Activated naive CD4-positive, alpha-beta T cell treated with Interleukin-2 at 50 U/mL for 16 hours (primary cell): ENCODE measurements at places on chromosomes 5 and 9.

GRCh38 chr9:126564128-126564527 is 49.6 kb upstream of the LMX1B start:
- DNase-seq = no peak

DNA sequence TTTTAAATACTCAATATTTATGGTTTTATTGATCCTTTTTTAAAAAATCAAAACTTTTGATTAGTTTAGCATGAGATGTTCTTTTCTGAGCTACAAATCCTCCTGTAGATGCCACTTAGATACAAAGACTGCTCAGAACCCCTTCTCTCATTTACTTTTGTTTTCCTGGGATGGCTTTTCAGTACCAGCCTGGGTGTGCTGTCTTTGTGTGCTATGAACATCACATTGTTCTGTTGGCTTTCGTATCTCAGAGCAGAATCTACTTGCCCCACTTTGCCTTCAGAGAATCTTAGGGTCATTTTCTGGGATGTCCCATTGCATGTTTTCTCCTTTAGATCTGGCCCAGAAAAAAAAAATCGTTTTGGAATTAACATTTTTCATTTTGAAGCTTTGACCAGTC is 85.9 kb downstream of the RASGRF2 start:
- no peak for DNase-seq

DNA sequence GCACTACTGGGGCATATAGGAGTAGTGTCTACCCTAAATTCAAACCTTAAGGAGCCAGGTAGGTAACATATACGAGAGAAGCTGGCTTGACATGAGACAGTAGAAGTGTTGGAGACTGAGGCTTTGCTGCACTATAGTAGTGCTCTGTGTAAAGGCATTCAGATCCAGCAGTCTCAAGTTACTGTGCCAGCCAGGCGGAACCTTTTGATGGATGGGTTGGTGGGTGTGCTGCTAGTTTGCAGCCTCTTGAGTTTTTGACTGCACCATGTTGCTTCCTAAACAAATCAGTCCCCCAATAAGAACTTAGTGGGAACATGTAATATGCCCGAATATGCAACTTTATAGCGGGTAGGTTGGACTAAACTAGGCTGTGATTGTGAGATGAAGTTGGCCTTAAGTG is 1.5 kb downstream of the CLTA start:
- no peak for DNase-seq

- DNase-seq = no peak
Measured at GRCh38 chr5:102910240-102911226, 155.4 kb downstream of the PAM start.

DNA sequence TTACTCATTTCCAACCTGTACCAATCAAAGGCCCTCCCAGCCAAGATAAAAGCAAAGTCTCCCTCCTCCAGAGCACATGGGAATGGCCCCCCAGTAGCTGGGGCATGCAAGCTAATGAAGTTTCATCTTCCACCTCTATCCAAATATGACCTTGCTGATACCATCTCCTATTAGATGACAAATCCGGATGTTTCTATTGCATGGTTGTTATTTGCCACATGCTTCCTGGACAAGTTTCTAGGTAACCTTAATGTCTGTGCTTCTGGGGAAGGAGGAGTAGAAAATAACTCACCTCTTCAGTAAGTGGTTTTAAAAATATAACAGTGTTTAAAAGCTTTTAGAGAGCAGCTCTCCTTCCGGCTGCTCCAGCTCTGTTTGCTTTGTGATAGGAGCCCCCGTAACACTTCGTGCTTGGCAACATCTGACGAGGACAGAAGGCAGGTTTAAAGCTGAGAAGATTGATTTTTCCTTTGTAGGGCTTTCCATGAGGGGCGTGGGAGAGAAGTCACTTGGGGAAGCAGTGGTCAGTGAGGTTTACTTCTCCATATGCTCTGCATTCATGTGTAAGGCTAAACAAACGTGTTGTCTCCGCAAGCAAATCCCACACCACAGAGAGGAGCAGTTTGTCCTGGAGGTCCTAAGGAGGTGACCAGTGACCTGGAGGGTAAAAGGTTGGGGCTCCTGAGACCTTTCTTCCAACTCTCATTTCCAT is 40.3 kb upstream of the GLRX start:
- DNase-seq = no peak

- DNase-seq = no peak
Measured at GRCh38 chr5:149887622-149888183, 56.9 kb downstream of the PDE6A start.

DNA sequence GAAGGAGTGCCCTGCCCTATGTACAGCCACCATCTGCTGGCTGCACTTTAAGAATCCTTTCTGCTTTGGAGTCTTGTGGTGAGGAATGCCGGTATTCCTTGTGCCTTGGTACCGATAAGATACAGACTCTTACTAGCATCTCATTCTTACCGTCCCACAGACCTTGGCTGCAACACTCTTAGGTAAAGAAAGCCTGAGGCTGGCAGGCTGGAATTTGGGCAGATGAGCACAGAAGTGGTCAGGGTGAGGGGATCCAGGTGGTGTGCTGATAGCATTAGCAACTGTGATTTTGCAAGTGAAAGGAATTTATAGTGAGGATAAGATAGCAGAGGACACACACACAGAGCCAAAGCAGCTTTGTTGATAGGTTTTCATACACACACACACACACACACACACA is 198.1 kb downstream of the ENC1 start:
- DNase-seq = no peak

DNA sequence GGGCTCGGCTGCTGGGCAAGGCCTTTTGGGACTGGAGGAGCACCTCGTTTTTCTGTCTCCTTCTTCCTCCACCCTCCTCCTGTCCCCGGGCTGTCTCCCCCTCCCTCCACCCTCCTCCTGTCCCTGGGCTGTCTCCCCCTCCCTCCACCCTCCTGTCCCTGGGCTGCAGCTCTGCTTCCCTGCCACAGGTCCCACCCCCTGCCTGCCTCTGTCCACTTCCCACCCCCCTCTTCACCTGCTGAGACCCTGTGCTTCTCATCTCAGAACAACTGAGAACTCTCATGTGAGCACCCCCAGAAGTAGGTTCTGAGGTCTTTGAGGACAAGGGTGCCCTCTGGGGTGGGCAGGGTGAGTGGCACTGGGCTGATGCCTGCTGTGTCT is 5.8 kb upstream of the TOR4A start:
- no peak for DNase-seq

- no peak for DNase-seq
Measured at GRCh38 chr5:57431759-57432158, 50.9 kb downstream of the ACTBL2 start.

- DNase-seq = no peak
Measured at GRCh38 chr5:1552521-1553255, 28.9 kb upstream of the LPCAT1 start.
